ENCODE measurements at places on chromosomes 4 and X. TPM values are rescaled to one million over a fixed set of nuclear protein-coding genes. Genes with fewer than 3 reads are reported as not detected.

ADGRA3 gene
- 17.6 TPM for total RNA-seq

- H3K27me3 ChIP-seq = no peaks in the 10 kb centered on the region
- no peak overlapping the region for H3K4me3 ChIP-seq
- H3K4me1 ChIP-seq = no peaks in the 10 kb centered on the region
- no peaks in the 10 kb centered on the region for H3K36me3 ChIP-seq
Measured at GRCh38 chr4:85222561-85222960, 252.4 kb upstream of the ARHGAP24 start.

- DNase-seq = no peak
- H3K4me3 ChIP-seq = no peak overlapping the region
- H3K4me1 ChIP-seq = no peaks in the 10 kb centered on the region
- H3K27me3 ChIP-seq = no peaks in the 10 kb centered on the region
- no peaks in the 10 kb centered on the region for H3K36me3 ChIP-seq
Measured at GRCh38 chr4:27062256-27062655, 201.6 kb downstream of the STIM2 start.

DNA sequence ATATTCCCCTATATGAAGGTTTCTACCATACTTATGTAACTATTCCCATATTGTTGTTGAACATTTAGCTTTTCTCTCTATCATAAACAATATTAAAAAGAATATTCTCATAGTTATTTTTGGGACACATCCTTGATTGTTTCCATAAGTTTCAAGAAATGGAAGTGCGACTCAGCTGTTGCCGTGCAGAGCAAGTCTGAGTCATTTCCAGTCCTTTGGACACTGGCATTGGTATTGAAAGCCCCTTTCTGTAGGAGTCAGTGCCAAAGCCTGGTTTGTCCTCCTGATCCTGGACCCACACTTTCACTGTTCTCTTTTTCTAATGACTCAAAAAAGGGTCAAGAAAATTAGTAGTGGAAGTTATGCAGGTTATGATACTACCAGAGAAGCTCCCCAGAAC, 108.3 kb upstream of the DIAPH2 start:
- no peak for DNase-seq
- H3K36me3 ChIP-seq = no peaks in the 10 kb centered on the region
- no peak overlapping the region for H3K27ac ChIP-seq
- H3K4me1 ChIP-seq = no peaks in the 10 kb centered on the region
- H3K27me3 ChIP-seq = no peaks in the 10 kb centered on the region

GRCh38 chr4:166700592-166700991, 533.7 kb downstream of the SPOCK3 start:
- no peaks in the 10 kb centered on the region for H3K27me3 ChIP-seq
- DNase-seq = no peak
- no peak overlapping the region for H3K27ac ChIP-seq

DIPK2B gene
- total RNA-seq = 13.7 TPM

DNA sequence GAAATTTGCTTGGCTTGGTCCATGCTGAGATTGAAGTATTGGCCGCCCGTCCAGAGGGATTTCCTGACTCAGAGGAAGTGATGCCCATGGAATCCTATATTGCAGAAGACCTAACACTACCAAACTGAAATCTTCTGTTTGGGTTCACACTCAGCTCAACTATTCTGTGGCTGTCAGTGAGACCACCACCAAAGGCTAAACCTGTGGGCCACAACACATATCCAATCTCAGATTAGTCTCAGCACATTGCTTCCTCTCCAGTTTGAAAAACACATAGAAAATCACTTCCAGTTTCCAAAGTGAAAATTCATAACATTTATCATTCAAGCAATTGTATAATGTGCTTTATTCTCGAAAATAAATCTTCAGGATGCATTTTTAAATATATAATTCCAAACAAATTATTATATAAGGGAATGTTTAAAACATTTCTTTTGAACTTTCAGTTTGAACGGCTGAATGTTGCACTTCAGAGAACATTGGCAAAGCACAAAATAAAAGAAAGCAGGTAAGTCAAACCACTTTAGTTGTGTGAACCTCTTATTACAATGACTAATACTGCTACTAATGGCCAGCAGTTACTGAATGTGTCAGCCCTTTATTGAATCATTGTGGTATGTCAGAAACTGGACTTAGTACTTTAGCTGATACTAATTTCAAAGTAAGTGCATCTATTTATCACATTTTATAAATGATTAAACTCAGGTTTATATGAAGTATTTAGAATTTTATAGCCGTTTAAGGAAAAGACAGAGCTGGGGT, 37.0 kb downstream of the GUCY1A1 start:
- H3K4me3 ChIP-seq = no peak overlapping the region
- H3K27ac ChIP-seq = peak overlapping the region; percentile 22
- H3K36me3 ChIP-seq = no peaks in the 10 kb centered on the region
- H3K4me1 ChIP-seq = no peaks in the 10 kb centered on the region
- H3K27me3 ChIP-seq = no peaks in the 10 kb centered on the region

DNA sequence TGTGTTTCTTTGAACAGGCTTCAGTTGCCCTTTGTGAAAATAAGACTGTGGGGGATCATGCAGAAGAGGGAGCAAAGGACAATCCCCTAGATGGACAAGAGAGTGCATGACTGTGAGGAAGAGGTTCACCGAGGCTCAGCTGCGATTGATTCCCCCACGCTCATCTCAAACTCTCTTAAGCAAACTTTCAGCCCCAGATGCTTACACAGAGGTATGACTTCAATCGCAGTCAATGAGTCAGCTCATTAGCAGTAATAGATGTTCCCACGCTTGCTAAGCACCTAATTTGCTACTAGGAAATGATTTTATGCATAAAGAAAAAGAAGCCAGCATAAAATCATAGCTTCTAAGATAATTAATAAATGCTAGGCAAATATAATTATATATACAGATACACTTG, 2256.1 kb upstream of the AGA start:
- H3K36me3 ChIP-seq = no peaks in the 10 kb centered on the region
- no peaks in the 10 kb centered on the region for H3K27me3 ChIP-seq
- H3K4me1 ChIP-seq = no peaks in the 10 kb centered on the region
- no peak for DNase-seq
- no peak overlapping the region for H3K27ac ChIP-seq

DNA sequence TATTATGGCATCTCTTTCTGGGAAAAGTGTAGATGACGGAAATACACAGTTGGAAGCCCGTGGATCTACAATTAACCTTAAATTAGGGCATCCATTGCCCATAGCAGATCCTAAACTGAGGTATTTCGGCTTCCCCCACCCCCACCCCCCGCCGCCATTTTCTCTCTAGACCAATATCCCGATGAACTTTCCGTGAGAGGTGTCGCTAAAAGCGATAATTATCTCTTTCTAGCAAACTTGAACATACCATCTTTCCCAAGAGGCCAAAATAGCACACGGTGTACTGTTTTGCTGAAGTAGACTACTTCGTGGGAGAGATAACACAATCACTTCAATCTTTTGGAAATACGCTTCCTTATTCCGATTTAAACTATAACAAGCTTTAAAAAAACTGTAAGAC, 554 bp downstream of the KLHL15 start:
- H3K4me3 ChIP-seq = peak overlapping the region; percentile 36
- no peaks in the 10 kb centered on the region for H3K27me3 ChIP-seq
- DNase-seq = peak; percentile 36

DNA sequence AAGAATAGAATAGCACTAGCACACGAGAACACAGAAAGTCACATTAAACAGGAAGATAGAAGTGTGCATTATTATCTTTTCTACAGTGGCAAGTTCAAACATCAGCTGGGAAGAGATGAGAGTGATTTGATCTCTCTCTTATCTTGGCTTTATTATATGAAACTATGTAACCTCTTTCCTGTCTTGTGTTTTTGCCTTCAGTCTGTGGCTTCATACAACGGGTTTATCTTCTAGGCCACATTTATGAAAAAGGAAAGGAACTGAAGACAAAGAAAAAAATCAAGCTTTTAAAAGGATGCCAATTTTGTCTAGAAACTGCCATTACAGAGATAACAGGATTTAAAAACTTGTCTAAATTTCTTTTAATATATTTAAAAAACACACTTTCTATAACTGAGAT, 983.6 kb downstream of the RPA4 start:
- no peak overlapping the region for H3K4me3 ChIP-seq
- DNase-seq = no peak

GRCh38 chr4:2648159-2648814, 107.8 kb downstream of the TNIP2 start:
- no peak for DNase-seq
- H3K4me3 ChIP-seq = no peak overlapping the region
- H3K27me3 ChIP-seq = no peaks in the 10 kb centered on the region
- peaks cover 6% of the 10 kb centered on the region for H3K36me3 ChIP-seq
- no peak overlapping the region for H3K27ac ChIP-seq
- no peaks in the 10 kb centered on the region for H3K4me1 ChIP-seq

DNA sequence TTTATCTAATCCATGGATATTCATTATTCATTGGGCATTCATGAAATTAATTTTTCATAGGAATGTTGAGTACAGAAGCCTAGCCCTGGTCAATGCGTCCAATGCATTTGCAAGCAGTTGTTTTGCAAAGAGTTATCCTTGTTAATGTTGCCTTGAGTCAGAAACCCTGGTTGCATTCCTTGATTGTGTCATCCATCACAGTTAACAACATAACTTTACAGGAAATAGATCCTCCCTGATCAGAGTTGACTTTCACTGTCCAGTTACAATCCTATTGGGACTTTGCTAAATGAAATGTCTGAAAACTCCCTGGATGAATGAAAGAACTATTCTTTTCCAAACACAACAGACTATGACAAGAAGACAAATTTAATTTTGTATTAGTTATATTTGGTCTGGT, 924.3 kb upstream of the SLIT2 start:
- no peak for DNase-seq
- no peaks in the 10 kb centered on the region for H3K4me1 ChIP-seq
- H3K36me3 ChIP-seq = no peaks in the 10 kb centered on the region
- no peak overlapping the region for H3K27ac ChIP-seq
- H3K27me3 ChIP-seq = no peaks in the 10 kb centered on the region

DNA sequence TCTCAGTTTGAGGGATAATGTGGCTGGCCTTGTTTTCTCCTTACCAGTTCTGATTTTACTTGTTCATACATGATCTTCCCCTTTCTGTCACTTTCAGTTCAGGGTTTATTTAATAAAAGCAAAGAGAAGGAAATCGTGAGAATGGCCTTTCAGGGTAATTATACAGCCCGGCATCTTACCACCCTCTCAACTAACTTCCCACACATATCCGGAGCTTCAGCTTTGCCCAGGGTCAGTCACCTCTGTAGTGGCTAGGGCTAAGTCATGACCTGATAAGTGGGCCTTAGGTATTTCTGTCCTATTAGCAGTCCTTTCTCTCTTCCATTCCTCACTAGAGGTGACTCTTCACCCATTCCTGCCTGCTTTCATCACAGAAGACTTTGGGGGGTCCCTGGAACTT, 15.8 kb downstream of the TRPC5 start:
- H3K27me3 ChIP-seq = no peaks in the 10 kb centered on the region
- DNase-seq = no peak
- no peak overlapping the region for H3K4me3 ChIP-seq
- no peak overlapping the region for H3K27ac ChIP-seq
- no peaks in the 10 kb centered on the region for H3K36me3 ChIP-seq

- H3K4me3 ChIP-seq = no peak overlapping the region
- no peaks in the 10 kb centered on the region for H3K4me1 ChIP-seq
- no peaks in the 10 kb centered on the region for H3K27me3 ChIP-seq
- H3K27ac ChIP-seq = no peak overlapping the region
- H3K36me3 ChIP-seq = no peaks in the 10 kb centered on the region
Measured at GRCh38 chr4:169068423-169068822, 58.4 kb upstream of the CBR4 start.

- H3K27ac ChIP-seq = no peak overlapping the region
- H3K4me3 ChIP-seq = no peak overlapping the region
- no peaks in the 10 kb centered on the region for H3K4me1 ChIP-seq
- H3K36me3 ChIP-seq = no peaks in the 10 kb centered on the region
- no peaks in the 10 kb centered on the region for H3K27me3 ChIP-seq
- DNase-seq = peak; percentile 23
Measured at GRCh38 chr4:73021634-73022033, 47.9 kb downstream of the COX18 start.

- peak overlapping the region; percentile 93 for H3K27ac ChIP-seq
- H3K27me3 ChIP-seq = no peaks in the 10 kb centered on the region
- no peak overlapping the region for H3K4me3 ChIP-seq
- peaks cover 43% of the 10 kb centered on the region for H3K4me1 ChIP-seq
- no peaks in the 10 kb centered on the region for H3K36me3 ChIP-seq
Measured at GRCh38 chr4:139419388-139419914, 34.5 kb upstream of the RAB33B start.

- no peaks in the 10 kb centered on the region for H3K36me3 ChIP-seq
- no peak overlapping the region for H3K27ac ChIP-seq
- H3K4me3 ChIP-seq = no peak overlapping the region
Measured at GRCh38 chr4:173264245-173264644, 69.9 kb downstream of the HMGB2 start.

Measured in left lung (tissue), 14 donors.